NB4 (cell line): ENCODE measurements at places on chromosomes 12 and 14.

- no peak for DNase-seq
Observed at GRCh38 chr14:71651228-71651627, 281.0 kb upstream of the RGS6 start.

DNA sequence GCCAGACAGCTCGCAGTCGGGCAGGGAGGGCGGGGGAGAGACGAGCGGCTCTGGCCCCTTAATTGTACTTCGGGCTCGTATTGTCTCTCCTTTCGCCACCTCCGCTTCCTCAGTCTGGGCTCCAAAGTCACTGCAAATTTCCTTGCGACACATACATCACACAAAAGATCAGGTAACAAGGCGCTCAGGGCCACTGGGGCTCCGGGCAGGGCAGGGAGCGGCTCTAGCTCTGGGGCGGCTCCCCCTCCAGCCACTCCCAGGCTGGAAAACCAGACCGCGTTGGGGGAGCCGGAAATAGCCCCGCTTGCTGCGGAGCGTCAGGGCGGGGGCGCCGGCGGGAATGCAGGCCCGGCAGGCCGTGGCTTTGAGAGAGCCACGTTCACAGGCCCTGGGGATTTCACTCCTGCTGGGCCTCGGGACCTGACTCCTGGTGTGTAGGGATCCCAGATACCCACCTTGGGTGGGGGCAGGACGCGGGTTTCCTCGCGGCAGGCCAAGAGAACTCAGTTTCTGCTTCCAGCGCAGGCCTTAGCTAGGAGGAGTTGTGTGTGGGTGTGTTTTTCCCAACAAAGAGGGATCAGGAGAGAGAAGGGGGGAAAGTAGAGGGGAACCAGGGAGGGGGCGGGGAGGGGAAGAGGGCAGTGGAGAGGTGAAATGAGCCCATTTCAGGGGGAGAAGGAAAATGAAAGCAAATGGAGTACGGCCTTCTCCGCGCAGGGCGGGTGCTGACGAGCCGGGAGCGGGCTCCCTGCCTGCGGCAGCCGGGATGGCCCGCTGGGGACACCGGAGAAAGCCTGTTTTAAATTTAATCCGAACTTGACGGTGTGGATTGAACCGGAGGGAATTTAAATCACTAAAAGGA is 4.4 kb upstream of the HOXC9 start:
- DNase-seq, result peak; percentile 90

- peak; percentile 37 for DNase-seq
Observed at GRCh38 chr12:54418441-54419087, 502 bp downstream of the ITGA5 start.

DNA sequence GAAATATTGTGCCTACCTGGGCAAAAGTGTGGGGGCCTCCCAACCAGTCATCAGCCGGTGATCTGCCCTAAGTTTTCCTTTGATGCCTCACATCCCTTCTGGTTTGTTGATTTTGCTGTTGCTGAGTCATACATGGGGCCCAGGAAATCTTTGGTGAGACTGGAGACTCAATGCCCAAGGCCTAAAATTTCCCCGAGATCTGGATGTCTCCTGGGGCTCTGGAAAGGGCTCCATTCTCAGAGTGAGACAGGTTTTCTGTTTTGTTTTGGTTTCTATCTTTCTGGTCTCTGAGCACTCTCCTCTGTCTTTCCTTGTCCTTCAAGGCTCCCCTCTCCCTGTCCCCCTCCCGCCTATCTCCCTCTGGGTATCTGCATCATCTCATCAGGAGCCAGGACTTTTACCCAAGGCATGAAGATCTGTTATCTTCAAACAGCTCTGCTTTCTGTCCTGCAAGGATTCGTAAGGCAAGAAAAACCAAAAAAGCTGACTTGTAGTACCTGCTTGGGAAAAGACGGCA is 152.8 kb upstream of the MAX start:
- no peak for DNase-seq

- no peak for DNase-seq
Observed at GRCh38 chr12:29544428-29545101, 47.1 kb upstream of the OVCH1 start.

GRCh38 chr12:124430491-124430890 is 135.6 kb downstream of the RFLNA start:
- DNase-seq, result no peak
